ENCODE measurements at places on chromosomes 11 and 22. TPM values are rescaled to one million over a fixed set of nuclear protein-coding genes. Genes with fewer than 3 reads are reported as not detected.

The OR56A1 gene
- total RNA-seq = not detected

The TMPRSS13 gene
- not detected for total RNA-seq

- peak; percentile 53 for DNase-seq
These were observed 8.8 kb downstream of the POU2F3 start for GRCh38 chr11:120248551-120249278.

GRCh38 chr22:31652088-31652487, 9.9 kb downstream of the PISD start:
- no peak for DNase-seq

DNA sequence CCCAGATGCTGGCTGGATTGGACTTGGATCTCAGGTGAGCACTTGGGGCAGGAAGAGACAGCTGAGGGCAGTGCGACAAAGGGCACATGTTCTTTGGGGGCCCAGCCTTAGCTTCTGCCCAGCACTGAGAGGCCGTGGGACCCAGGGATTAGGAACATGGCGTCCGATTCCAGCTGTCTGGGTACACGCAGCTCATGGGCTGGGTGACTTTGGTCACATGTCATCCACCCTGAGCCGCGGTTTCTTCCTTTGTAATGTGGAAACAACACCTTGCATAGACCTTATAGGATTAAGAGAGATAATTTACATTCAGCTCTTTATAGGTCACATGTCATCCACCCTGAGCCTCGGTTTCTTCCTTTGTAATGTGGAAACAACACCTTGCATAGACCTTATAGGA, 39.8 kb downstream of the MYO18B start:
- no peak for DNase-seq

GRCh38 chr11:64971421-64972233, at the start of gene MAJIN:
Gene MAJIN, minus strand, starts transcription at chr11:64972108. Its CDS starts 12,703 bp downstream, at chr11:64959405.
- no peak for DNase-seq

- DNase-seq = no peak
These were observed 12.7 kb downstream of the EHF start for GRCh38 chr11:34633640-34633989.

DNA sequence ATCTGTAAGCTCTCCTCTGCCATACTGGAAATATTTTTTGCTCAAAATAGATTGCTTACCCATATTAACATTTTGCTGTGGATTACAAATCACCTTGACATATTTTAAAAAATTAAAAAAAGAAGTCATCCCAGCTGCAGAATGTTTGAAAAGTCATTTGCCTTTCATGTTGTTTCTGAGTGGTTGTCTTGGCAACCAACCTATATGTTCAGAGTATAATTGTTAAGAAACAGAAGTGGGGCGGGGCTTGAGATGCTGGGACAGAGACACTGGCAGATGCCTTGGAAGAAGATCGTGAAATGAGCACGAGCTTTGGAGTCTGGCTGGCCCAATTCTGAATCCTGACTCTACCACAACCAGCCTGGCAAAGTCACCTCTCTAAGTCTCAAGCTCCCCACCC, 348.2 kb downstream of the LARGE1 start:
- no peak for DNase-seq
